CD4-positive, alpha-beta T cell (primary cell): ENCODE measurements at places on chromosomes 6 and 20. TPM values are rescaled to one million over a fixed set of nuclear protein-coding genes. Genes with fewer than 3 reads are reported as not detected.

MOCS1 gene
- total RNA-seq = 2.7 TPM

- H3K4me3 ChIP-seq = no peak overlapping the region
- no peaks in the 10 kb centered on the region for H3K36me3 ChIP-seq
- H3K4me1 ChIP-seq = peaks cover 57% of the 10 kb centered on the region
Measured at GRCh38 chr6:142846883-142847287, 98.1 kb downstream of the HIVEP2 start.

ELOVL4 gene
- total RNA-seq = 1.0 TPM

DNA sequence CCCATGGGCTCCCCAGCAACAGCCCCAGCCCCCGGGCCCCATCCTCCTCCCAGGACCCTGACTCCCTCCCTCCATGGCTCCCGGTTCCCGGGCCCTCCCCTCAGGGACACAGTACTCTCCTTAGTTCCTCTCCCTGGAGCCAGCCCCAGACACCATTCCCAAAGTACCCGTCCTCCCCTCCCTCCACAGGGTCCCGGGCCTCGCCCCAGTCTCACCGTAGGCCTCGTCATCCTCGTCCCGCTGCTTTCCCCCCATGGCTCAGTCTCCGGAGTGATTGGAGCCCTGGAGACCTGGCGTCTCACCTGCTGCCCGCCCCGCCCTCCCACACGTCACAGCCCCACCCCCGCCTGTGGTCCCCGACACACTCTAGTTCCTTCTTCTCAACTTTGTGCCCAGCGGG lies at the start of gene SLC44A4:
TSS of gene SLC44A4 (minus strand) at position 272 of the 400 bp plus-strand sequence. CDS start at position 255, 17 bp downstream.
- H3K4me1 ChIP-seq = no peaks in the 10 kb centered on the region
- H3K27me3 ChIP-seq = no peaks in the 10 kb centered on the region
- H3K4me3 ChIP-seq = no peak within 1 kb of the TSS
- no peak within 1 kb of the TSS for H3K27ac ChIP-seq
- peaks cover 37% of the 10 kb centered on the region for H3K36me3 ChIP-seq

- H3K27ac ChIP-seq = no peak overlapping the region
- no peak overlapping the region for H3K4me3 ChIP-seq
- H3K36me3 ChIP-seq = no peaks in the 10 kb centered on the region
- H3K27me3 ChIP-seq = no peaks in the 10 kb centered on the region
- no peaks in the 10 kb centered on the region for H3K4me1 ChIP-seq
- no peak for DNase-seq
Measured at GRCh38 chr6:142258305-142258704, 43.5 kb upstream of the ADGRG6 start.

DNA sequence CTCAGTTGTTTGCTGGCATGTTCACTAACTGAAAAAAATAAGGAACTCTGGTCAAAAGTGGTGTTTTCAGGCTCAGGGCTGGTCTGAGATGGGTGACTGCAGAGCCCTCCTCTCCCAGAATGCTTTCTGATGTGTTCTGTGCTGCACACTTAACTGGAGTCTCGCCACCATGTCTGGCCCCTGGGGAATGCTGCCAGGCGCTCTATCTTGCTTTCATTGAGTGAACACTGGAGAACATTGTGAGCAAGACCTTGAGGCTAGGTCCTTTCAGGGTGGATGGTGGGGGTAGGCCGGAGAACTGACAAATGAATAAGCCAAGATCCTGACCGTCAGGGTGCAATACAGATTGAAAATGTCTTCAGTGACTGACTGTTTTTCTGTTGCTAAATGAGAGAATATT lies 19.5 kb downstream of the PANK2 start:
- no peak for DNase-seq
- H3K36me3 ChIP-seq = peaks cover 55% of the 10 kb centered on the region
- no peak overlapping the region for H3K27ac ChIP-seq
- H3K27me3 ChIP-seq = no peaks in the 10 kb centered on the region
- H3K4me3 ChIP-seq = no peak overlapping the region

GRCh38 chr20:17767624-17768023 lies 67.9 kb downstream of the BANF2 start:
- H3K36me3 ChIP-seq = no peaks in the 10 kb centered on the region
- no peak for DNase-seq
- no peaks in the 10 kb centered on the region for H3K4me1 ChIP-seq
- H3K4me3 ChIP-seq = no peak overlapping the region
- H3K27ac ChIP-seq = no peak overlapping the region

SLC17A2 gene
- not detected for total RNA-seq

DNA sequence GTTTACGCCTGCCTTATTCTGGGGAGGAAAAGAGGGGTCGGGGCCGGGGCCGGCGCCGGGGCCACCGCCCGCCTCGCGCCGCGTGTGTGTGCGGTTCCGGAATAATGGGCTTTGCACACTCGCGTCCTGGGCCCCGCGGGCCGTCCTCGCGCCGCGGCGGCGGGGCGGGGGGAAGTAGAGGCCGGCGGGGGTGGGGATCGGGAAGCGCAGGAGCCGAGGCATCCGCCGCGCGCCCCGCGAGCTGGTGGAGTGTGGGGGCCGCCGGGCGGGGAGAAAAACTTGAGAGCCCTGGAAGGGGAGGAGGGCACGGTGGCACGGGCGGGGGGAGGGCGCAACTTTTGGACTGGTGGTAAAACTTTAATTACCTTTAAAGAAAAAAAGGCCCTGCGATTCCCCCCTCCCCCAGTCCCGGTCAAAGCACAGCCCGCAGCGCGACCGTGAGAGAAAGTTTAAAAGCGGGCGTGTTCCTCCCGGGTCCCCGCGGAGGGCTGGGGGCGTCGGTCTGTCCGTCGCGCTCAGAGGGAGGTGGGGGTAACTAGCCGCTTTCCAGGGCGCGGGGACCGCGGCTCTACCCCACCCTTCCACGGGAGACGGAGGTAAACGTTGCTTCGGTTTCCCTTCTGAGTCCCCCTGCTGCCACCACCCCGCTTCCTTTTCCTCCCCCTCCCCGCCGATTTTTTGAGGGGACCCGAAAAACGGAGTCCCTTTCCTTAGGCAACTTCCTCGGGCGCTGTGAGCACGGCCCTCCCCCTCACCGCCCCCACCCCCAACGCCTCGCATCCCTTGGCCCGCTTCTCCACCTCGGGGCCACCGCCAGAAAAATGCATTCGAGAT lies 1.9 kb downstream of the L3MBTL3 start:
- H3K4me1 ChIP-seq = peaks cover 14% of the 10 kb centered on the region
- H3K4me3 ChIP-seq = peak overlapping the region; percentile 91
- H3K27me3 ChIP-seq = no peaks in the 10 kb centered on the region
- peak overlapping the region; percentile 79 for H3K27ac ChIP-seq
- H3K36me3 ChIP-seq = peaks cover 8% of the 10 kb centered on the region
- peak; percentile 26 for DNase-seq

DNA sequence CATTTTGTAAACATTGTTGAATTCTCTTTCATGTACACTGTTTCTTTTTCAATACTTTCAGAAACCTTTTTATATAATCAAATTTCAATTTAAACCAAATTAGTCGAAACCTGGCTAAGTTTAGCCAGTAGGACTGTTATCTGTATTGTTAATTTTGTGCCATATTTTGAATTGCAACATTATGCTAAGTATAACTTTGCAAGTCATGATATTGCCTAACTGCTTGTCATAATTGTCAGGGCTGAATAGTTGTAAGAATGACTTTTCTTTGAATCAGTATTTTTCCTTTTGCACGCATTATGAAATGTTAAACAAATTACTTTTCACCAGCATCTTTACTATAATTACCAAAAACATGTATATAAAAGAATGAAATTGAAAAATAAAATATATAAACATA lies 82.7 kb downstream of the SAMD3 start:
- peaks cover 15% of the 10 kb centered on the region for H3K4me1 ChIP-seq
- no peaks in the 10 kb centered on the region for H3K27me3 ChIP-seq
- DNase-seq = no peak
- H3K27ac ChIP-seq = no peak overlapping the region
- peaks cover 49% of the 10 kb centered on the region for H3K36me3 ChIP-seq

GRCh38 chr6:156427345-156427744 lies 349.8 kb upstream of the ARID1B start:
- no peak overlapping the region for H3K27ac ChIP-seq
- DNase-seq = no peak
- H3K36me3 ChIP-seq = no peaks in the 10 kb centered on the region
- H3K4me3 ChIP-seq = no peak overlapping the region
- H3K4me1 ChIP-seq = peaks cover 25% of the 10 kb centered on the region

FAXC gene
- not detected for total RNA-seq

SLC22A2 gene
- not detected for total RNA-seq

GRCh38 chr6:73580247-73581149 lies 59.7 kb upstream of the EEF1A1 start:
- no peaks in the 10 kb centered on the region for H3K27me3 ChIP-seq
- H3K4me3 ChIP-seq = peak overlapping the region; percentile 30
- no peaks in the 10 kb centered on the region for H3K36me3 ChIP-seq
- H3K4me1 ChIP-seq = peaks cover 29% of the 10 kb centered on the region

- H3K27ac ChIP-seq = peak overlapping the region; percentile 91
- no peaks in the 10 kb centered on the region for H3K27me3 ChIP-seq
- H3K4me3 ChIP-seq = peak overlapping the region; percentile 85
- H3K36me3 ChIP-seq = peaks cover 48% of the 10 kb centered on the region
Measured at GRCh38 chr6:28124971-28125353, 553 bp downstream of the ZSCAN16 start.

DNA sequence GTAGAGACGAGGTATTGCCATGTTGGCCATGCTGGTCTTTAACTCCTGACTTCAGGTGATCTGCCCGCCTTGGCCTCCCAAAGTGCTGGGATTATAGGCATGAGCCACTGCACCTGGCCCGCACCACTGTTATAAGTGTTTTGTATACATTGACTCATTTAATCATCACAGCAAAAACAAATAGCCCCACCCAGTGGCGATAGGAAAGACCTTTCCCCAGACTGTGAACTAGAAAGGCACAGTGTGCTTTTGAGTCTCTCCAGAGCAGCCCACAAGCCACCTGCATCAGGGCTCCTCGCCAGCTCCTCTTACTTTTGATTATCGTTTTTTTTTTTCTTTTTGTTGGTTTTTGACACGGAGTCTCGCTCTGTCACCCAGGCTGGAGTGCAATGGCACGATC lies 27.9 kb upstream of the ZFP64 start:
- no peaks in the 10 kb centered on the region for H3K36me3 ChIP-seq
- DNase-seq = no peak
- H3K4me1 ChIP-seq = no peaks in the 10 kb centered on the region
- H3K4me3 ChIP-seq = no peak overlapping the region
- no peaks in the 10 kb centered on the region for H3K27me3 ChIP-seq

SLC2A10 gene
- total RNA-seq = not detected

CNBD2 gene
- total RNA-seq = 20.1 TPM
